ENCODE measurements at places on chromosomes 7 and 10.

DNA sequence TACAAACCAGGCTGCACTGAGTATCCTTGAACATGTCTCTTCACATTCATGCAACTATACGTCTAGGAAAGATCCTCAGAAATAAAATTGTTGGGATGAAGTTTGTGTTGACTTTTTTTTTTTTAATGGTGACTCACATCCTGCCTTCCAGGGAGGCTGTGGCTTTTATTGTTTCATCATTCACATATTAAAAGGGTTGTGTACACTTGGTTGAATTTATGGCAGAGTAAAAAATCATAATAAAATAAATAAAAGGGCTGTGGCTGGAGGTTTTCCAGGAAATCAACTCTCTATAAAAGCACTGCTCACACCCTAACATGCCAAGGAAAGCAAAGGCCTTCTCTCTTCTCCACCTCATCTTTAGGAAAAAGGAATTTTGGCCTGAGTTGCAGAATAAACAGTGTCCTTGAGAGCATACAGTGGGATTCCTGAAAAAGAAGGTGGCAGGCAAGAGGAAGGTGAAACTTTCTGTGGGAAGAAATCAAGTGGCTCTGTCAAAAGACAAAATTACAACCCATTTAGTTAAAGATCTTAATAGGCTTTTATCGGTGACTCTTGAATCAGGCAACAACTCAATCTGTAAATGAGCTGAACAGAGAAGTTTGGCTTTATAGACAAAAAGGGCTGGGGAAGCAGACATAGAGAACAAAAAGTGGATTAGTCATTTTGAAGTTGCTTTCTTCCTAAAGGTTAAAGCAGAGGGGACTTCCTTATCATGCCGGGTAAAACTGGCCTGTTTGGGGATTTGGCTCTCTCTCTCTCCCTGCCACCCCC is 41.6 kb upstream of the FHIP2A start:
- no peak for DNase-seq

- no peak for DNase-seq
Observed at GRCh38 chr7:16462431-16462889, 3.1 kb downstream of the SOSTDC1 start.

DNA sequence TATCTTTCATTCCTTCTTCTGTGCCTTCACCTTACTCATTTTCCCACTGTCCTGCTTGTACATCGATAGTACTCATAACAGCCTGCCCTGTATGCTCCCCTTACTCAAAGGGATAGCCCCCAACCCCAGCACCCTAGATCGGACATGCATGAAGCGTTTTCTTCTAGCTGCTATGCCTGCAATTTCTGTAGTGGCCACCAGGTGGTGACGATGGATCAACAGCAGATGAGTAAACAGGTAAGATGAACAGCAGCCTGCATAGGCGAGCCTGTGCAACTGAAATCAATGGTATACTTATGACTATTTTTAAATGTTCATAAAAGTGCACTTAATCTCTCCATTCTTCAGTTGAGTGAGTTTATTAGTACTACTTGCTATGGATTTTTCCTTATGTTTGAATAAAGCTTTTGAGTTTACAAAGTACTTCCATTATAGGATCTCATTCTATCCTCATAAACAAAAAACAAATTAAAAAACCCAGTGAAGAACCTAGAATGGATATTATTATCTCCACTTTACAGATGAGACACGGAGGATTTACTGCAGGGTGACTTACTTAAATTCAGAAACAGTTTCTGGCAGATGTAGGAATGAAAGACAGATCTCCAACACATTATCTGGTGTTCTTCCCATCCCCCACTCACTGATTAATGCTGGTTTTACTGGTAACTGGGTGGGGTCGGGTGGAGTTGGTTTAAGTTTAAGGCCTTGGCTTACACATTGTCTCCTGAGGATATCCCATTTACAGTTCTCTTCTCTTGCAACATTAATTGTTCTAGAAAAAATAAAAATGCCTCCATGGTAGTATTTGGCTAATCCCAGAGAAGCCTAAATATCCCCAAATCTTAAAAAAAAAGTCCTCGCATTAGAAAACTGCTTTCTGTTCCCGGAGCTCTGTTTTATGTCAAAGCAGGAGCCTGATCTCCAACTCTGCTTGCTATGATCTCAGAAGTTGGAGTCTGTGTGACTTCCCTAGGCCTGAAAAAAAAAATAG is 222.1 kb downstream of the GLI3 start:
- peak; percentile 61 for DNase-seq

GRCh38 chr10:92850185-92850584 is 1.9 kb downstream of the EXOC6 start:
- no peak for DNase-seq

DNA sequence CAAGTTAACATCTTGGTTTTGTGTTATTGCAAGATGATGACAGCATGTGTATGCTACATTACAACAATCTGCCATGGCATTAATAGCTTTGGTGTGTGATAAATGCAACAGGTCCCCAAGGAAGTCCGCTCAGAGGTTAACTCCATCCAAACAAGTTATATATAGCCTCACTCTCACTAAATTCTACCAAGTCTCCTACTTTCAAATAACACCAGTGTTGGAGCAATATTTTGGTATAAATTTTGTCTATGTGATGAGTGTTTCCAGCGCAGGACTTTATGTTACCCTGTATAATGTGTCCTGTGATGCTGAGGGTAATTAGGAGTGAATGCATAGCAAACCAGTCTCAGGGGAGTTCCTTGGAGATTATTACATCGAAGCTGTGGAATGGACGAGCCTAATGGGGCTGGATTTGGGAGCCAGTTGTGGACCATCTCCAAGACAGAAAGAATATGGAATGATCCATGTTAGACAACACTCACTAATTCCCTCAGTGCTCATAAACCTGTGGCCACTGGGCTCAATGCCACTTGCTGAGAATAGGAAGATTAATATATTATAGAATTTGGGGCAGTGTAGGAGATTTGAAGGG is 127.6 kb upstream of the CXCL12 start:
- no peak for DNase-seq

DNA sequence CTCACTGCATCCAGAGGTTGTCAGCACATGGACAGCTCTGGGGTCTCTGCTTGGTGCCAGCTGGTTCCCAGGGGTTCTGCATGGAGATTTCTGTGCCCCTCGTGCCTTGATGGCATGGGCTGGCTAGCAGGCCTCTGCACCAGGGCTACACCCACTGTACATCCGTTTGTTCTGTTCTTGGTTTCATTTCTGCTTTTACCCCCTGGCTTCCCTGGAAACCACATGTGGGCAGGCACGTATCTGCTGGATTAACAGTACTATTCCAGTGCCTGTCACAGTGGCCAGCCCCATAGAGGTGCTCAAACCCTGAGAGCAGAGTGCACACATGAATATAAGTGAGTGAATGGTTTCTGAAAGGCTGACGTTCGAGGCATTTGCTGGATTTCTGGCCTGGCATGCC is 207.2 kb upstream of the GPR26 start:
- no peak for DNase-seq

DNA sequence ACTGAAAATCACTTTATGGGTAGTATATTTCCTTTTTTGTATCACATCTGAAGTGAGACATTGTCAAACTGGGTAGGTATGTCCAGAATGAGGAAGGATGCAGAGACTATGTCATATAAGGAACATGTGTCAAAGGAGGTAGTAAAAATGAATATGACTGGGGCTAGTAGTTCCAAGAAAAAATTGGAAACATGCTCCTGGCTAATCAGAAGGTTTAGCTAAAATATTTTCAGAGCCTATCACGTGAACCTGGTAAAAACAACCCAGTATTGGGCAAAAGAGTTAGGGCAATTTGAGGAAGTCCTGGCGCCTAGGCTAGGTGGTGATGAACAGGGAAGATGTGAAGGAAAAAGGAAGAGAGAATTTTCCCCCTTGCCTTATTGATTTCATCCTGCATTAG is 26.4 kb downstream of the ENTPD1 start:
- DNase-seq: no peak

- DNase-seq: no peak
Observed at GRCh38 chr7:80902716-80903308, 16.0 kb downstream of the SEMA3C start.

GRCh38 chr7:32390210-32390609 is 100.0 kb downstream of the LSM5 start:
- no peak for DNase-seq
